ENCODE measurements at places on chromosomes 11 and 22.

- no peak for DNase-seq
These were observed 837 bp upstream of the PLAAT5 start for GRCh38 chr11:63491636-63492372.

DNA sequence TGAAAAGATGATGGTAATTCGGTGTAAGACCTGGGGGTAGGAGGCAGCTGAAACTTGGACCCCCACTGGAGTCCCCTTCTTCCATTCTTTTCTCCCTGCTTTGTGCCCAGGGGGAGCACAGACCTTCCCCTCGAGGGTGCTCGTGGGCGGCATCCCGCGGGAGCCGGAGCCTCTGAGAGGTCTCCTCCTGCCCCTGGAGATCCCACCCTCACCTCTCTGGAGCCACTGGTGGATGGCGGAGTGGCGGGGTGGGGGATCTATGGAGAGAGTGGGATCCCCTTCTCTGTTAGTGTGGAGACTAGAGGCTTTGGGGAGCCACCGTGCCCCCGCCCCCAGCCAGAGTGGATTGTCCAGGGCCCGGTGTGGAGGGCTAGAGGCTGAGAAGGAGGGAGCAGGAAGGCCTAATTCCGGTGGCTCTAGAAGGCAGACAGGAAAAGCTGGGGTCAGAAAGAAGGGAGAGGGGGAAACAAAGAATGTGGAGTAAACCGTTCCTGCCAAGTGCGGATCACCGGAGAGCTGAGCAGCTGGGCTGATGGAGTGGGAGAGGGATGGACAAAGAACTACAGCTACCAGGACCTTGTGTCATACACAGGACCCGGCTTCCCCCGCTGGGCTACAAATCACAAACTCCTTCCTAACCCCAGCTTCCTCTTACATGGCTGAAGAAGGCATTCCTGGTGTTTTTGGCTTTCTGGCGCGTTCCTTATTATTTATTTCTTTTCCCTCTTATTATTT is 41.9 kb downstream of the KCNJ1 start:
- no peak for DNase-seq

DNA sequence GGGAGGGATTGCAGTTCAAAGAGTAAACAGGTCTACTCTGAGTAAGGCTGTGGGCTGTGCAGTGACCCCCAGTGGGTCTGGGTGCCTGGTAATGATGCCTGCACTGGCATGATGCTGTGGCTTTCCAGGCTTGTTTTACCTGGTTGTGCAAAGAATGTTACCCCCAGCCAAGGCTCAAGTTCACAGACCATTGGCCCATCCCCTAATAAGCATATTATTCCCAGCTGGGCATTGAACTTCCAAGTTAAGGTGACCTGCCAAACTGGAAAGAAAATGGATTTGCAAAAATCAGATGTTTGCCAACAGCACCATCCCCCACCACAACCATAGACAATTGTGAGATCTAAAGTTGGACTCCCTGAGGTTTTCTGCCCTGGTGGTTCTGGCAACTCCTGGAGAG is 7.9 kb upstream of the EHF start:
- no peak for DNase-seq

DNA sequence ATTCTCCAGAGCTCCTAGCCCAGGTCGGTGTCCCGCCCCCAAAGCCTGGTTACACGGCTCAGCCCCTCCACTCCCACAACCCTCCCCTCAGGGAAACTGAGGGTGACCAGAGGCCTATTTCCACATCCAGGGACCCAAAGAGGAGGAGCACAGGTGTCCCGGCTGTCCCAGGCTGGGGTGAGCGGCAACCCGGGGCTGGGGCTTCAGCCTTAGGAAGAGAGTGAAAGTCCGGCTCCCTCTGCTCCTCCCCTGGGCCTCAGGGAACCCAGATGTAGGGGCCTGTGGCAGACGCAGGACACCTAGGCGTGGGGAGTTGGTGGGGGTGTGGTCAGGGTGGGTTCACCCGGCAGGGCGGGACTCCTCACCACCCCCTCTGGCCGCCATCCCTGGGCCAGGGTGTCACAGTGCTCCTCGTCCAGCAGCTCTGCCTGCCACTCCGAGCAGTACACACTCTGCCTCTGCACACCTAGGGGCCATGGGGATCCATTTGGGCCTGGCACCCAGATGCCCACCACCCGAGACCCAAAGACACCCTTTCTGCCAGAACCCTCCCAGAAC is 63.1 kb downstream of the ARFGAP3 start:
- no peak for DNase-seq

DNA sequence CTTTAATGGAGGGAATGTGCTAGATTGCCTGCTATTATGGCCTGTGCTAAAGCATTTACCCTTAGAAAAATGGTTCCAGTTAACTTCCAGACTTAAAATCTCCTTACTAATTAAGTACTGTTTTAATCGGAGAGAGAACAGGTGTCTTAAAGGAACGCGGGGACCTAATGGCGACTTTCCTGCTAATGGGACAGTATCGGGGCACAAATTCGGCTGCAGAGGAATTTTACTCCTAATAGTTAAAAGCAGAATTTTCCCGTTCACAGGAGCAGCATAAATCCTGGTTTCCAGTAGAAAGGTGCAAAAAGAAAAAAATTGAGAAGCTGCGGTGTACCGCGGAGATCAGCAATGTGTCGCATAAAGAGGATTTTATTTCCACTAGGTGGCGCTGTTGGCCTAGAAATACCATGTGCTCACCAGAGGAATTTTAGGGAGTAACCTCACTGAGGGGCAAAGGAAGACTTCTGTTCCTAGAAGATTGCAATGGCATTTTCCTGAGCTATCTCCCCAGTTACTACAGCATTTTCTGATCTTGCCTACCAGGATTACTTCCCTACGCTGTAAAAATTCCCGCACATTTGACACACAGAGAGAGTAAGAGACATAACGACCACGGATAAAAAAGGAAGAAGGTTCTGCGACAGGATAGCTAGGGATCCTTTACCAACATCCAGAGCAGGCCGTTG is 44.5 kb downstream of the ZNF280B start:
- peak; percentile 24 for DNase-seq
